ENCODE measurements at places on chromosomes 3 and 15.

GRCh38 chr15:84891339-84891738, 6.9 kb downstream of the SLC28A1 start:
- DNase-seq: no peak

- DNase-seq: no peak
Observed at GRCh38 chr15:40900256-40901052, 6.2 kb downstream of the VPS18 start.

DNA sequence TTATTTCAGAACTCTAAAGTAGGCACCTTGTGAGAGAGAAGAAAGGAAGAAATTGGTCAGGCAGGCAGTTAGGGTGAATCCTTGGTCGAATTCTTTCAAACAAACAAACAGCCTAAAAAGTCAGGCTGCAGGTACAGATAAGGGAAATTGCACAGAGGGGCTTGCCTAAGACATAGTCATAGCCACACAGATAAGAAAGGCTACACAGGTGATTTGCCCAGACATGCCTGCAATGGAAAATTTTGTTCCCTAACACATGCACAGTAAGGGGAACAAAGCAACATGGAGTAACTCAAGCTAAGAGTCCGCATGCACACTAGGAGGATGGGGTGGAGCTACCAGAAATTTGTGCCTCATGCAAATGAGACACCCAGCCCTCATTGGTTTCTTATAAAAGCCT, 91.4 kb upstream of the TUSC7 start:
- DNase-seq: no peak

DNA sequence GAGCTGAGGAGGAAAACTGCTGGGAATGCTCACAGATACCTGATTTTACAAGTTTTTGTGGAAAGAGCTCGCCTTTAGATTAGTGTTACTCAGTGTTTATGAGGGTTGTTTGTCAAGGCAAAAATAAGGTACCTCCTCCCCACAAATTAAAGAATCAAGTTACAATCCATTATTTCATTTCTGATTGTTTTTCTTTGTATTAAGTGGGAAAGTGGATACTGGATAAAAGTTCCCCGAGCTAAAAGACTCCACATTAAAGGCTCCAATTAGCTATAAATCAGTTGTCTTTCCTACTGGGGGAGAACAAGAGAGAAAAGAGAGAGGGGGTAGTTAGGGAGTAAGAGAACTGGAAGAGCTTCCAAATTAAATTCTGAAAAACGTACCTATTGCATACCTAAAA, 1.9 kb downstream of the ALDH1A2 start:
- no peak for DNase-seq

GRCh38 chr3:10522646-10523303, 17.4 kb upstream of the ATP2B2 start:
- no peak for DNase-seq

DNA sequence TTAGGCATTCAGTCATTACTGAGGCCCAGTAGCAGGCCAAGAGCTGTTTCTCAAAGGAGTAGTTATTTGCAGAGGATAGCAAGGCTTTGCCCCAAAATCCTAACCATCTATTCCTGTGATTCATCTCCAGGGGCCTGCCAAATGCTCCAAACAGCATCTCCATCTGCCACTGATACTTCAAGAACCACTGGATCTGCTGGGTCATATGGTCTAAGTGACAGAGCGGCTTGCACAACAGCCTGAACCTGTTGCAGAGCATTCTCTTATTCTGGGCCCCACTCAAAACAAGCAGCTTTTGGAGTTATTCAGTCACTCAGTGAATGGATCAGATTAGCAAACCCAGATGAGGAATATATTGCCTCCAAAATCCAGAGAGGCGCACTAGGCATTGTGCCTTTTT, 68.8 kb upstream of the ALDH1A3 start:
- no peak for DNase-seq

GRCh38 chr15:92907896-92908712, 8.0 kb downstream of the CHD2 start:
- DNase-seq: no peak

- no peak for DNase-seq
Observed at GRCh38 chr15:91040856-91041255, 18.5 kb upstream of the VPS33B start.

GRCh38 chr3:52432691-52433141, 12.2 kb downstream of the SEMA3G start:
- DNase-seq: no peak

DNA sequence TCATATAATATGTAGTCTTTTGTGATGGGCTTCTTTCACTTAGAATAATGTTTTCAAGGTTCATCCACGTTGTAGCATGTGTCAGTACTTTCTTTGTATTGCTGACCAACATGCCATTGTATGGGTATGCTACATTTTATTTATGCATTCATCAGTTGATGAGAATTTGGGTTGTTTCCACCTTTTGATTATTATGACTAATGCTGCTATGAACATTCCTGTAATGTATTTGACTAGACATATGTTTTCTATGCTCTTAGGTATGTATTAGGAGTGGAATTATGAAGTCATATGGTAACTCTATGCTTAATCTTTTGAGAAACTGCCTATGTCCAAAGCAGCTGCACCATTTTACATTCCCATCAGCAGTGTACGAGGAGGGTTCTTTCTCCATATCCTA, 3.2 kb upstream of the PODXL2 start:
- DNase-seq: no peak

DNA sequence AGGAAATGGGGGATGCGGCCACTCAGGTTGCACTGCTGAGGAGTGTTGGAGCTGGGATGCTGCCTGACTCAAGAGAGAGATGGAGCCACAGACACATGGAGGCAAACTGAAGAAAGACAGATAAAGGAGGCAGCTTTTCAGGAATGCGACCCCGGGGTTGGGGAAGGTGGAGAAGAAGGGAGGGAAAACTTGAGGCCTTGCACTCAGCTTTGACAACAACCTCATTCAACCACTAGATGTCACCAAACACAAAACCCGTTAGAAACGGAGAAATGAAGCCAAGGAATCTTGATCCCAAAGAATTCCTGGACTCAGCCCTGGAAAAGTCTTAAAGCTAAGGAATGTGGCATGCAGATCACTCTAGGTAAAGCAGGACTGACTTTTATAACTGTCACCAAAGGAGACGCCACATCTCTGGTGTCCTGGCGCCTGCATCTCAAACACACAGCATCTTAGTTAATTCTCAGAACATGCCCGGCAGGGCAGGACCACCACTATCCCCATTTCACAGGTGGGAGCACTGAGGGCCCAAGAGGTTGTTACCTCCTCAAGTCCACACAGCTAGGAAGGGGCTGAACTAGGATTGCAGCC, 59.6 kb upstream of the LMCD1 start:
- no peak for DNase-seq

- no peak for DNase-seq
Observed at GRCh38 chr15:45919806-45920205, 285.0 kb downstream of the SQOR start.

- peak; percentile 69 for DNase-seq
Observed at GRCh38 chr3:141875893-141876380, 506 bp upstream of the ATP1B3 start.

GRCh38 chr15:23910030-23910429, 222.9 kb upstream of the NDN start:
- DNase-seq: no peak

DNA sequence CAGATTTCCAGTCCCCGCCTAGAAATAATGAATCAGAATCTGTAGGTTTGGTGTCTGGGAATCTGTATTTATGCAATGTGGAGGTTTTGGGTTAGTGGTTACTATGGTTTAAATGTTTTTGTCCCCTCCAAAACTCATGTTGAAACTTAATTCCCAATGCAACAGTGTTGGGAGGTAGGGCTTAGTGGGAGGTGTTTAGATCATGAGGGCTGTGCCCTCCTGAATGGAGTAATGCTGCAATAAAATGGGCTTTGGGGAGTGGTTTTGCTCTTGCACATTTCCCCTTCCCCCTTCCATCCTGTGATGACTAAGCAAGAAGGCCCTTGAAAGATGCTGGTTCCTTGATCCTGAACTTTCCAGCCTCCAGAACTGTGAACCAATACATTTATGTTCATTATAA, 9.2 kb upstream of the RFC4 start:
- DNase-seq: no peak

DNA sequence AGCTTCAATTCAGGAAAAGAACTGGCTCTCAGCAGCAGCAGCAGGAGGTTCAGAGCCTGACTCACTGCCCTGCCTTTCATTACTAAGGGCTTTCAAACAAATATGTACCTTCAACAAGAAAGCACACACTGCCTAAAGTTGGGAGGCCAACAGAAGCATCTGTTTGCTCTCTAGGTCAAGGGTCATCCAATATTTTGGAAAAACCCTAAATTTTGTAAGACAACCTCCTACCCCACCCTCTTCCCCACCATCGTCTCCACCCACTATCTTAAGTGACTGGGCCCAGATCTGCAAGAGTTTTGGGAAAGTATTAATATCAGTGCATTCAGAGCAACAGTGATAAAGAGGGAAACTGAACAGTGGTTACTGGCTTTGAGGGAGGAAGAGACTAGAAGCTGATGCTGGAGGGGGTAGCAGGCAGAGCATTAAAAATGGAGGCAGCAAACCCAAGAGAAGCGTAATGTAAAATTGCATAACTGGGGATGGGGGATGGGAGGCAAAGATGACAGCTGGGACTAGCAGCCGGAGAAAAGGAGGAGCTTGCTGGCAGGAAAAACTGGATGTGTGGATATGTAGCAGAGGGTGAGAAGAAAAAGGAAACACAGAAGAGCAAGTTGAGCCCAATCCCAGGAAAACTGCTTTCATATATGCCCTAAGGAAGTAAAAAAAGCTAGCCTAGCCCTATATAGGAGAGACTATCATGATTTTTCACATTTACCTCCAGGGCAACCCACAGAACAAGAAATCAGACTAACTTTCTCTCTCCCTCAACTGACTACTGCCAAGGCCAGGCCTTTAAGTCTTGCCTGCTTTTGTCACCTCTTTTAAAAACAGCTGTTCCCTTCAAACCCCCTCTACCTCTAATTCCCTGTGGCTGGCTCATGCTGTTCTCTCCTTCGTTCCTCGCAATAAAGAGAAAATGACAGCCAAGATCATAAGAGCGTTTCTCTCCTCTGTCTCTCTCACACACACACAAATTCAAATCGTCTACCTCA, 31.4 kb downstream of the NPTN start:
- DNase-seq: peak; percentile 10

DNA sequence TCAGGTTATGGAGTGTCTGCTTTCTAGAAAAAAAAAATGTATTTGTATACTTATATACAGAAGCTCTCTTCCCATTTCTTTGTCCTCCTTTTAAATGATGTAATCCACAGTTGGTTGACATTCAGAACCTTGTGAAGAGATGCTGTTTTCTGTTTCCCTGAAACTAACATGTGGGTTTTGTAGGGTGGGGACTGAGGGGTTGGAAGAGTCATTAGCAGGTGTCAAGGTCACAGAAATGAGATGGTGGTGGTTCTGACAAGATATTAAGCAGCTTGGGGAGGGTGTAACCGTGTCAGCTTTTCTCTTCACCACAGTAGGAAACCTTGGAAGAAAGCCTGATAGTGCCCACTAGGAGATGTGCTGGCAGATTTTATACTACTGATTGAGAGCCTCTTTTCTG, 2.4 kb downstream of the RASA2 start:
- no peak for DNase-seq

DNA sequence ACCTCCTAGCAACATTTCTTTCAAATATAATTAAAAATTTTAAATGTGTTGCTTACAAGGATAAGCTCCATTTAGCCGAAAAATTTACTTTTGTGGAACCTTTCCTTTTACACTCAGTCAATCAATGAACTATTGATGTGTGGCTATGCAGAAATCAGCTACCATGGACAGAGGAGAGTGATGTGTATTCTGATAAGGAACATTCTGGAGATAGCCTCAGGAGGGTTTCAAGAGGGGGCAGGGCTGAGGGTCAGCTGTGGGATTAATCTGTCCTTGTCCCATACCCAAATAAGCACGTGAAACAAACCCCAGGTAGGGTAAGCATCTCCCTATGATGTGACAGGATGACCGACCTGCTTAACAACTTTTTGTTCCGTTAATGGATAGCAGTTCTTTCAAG, 192.6 kb upstream of the PROK2 start:
- no peak for DNase-seq

GRCh38 chr3:75332794-75333193, 331.3 kb upstream of the FRG2C start:
- DNase-seq: no peak

GRCh38 chr15:27865926-27866325, 233.2 kb downstream of the OCA2 start:
- DNase-seq: no peak

DNA sequence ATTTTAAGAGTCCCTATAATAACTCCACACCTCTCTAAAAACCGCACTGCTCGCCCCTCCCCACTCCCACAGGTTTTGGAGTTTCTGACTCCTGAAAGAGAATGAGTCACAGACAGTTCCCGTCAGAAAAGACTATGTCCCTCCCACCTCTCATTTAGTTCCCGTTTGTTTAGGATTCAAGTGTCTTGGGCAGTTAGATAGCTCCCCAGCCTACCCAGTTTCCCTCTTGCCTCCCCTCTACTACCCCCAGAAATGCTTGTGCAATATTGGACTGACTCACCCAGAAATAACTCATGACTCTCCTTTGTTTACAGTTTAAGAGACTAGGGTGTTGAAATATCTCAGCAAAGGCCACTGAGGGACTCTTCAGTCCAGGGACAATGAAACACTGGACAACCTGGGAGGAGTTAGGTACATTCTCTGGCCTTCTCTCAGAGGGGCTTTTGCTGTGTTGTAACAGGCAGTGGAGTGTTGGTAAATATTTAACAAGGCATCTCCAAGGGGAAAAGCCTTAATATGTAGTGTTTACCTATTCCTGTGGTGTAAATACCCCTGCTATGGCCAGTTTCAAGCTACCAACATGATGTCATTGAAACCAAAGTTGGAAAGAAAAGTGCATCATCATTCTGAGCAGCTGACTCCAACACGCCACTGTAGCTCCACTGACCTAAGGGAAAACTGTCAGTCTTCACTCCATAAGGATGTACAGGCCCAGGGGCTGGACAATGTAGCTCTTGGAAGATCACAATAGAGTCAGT, 96.1 kb upstream of the CHD2 start:
- no peak for DNase-seq

DNA sequence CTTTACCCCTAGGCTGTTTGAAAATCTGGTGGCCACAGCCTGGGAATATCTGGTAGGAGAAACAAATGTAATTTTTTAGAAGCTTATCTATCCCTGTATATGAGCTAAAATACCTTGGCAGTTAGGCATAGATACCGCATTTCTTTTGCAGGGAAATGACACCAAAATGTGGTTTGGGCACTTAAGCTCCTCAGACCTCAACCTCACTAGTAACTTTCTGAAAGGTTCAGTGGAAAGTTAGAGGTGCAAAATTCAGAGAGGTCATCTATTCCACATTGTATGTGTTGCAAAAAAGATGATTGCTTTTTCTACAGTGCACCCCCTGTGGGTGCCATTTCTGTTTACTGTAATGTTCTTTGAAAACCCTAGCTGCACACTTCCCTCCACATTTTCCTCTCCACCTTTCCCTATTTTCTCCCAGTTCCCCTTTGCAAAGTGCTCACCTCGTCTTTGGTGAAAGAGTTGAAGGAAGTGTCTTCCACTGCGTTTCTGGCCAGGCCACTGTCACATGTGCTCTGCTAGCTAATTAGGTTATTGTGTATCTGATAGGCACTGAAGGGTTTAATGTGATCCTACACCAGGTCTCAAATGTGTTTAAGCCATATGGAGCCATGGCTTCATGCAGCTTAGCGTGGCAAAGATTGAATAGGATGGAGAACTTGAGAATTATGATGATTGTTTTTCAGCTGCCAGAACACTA, 1.3 kb downstream of the SACM1L start:
- DNase-seq: no peak
